NCI-H1930 (cell line): ENCODE measurements at places on chromosomes 6 and 20.

- no peak for DNase-seq
Observed at GRCh38 chr6:148451690-148452089, 109.1 kb downstream of the SASH1 start.

- no peak for DNase-seq
Observed at GRCh38 chr6:81894306-81894705, 141.8 kb upstream of the TENT5A start.

DNA sequence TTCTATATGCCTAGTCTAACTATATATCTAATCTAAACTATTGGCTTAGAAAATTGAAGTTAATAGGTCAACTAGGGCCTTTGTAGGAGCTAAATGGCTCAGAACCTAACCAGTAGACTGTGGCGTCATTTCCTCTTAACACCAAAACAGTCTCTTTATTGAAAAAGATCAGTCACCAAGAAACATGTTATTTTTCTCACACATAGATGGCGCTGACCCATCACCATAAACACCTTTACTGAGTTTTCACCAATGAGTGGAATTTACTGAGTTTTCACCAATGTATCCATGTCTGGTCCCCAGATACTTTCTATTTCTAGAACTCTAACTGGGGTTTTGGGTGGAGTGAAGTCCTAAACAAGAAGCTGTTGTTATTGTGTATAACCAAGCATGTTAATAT lies 636.0 kb downstream of the BCKDHB start:
- no peak for DNase-seq

GRCh38 chr6:131685266-131685780 lies 15.9 kb downstream of the OR2A4 start:
- no peak for DNase-seq

GRCh38 chr20:38728911-38729642 lies 4.8 kb downstream of the SLC32A1 start:
- DNase-seq = peak; percentile 11

DNA sequence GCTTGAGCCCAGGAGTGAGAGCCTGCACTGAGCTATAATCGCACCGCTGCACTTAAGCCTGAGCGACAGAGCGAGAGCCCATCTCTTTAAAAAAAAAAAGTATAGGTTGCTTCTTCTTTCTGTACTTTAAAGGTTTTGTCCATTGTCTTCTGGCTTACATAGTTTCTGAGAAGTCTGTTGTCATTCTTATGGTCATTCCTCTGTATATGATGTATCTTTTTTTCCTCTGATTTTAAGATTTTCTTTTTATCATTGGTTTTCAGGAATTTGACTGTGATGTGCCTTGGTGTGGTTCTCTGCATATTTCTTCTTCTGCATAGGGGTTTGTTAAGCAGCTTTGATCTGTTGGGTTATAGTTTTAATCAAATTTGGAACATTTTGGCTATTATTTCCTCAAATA lies 29.1 kb downstream of the QRSL1 start:
- no peak for DNase-seq

DNA sequence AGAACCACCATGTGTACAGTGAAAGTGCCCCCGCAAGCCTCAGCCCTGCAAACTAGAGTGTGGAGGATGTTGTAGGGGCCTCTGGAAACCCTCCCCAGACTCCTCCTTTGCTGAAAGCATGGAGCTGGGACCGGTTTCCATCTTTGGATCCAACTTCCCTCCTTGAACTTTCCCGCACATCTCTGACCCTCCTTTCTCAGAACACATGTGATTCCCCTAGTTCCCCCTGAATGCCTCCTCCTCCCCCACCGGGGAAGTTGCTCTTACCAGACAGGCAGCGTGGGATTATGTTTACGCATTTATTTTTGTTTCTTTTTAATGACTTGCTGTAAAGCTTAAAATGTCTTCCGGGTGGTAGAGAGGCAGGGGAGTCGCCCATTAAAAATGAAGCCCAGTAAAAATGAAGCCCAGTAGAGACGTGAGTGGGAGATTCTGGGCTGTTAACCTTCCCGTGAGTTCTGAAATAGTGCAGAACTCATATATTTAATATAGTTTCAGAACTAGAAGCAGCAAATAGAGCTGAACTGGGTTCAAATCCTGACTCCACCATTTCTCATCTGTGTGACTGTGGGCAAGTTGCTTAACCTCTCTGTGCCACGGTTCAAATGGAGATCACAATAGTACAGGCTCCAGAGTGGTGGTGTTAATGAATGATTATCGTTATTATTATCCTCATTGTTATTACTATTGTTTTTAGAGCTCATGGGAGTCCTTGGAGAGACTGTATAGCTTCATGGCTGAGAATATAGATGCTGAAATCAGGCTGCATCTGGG lies 8.0 kb upstream of the PTPN1 start:
- no peak for DNase-seq

DNA sequence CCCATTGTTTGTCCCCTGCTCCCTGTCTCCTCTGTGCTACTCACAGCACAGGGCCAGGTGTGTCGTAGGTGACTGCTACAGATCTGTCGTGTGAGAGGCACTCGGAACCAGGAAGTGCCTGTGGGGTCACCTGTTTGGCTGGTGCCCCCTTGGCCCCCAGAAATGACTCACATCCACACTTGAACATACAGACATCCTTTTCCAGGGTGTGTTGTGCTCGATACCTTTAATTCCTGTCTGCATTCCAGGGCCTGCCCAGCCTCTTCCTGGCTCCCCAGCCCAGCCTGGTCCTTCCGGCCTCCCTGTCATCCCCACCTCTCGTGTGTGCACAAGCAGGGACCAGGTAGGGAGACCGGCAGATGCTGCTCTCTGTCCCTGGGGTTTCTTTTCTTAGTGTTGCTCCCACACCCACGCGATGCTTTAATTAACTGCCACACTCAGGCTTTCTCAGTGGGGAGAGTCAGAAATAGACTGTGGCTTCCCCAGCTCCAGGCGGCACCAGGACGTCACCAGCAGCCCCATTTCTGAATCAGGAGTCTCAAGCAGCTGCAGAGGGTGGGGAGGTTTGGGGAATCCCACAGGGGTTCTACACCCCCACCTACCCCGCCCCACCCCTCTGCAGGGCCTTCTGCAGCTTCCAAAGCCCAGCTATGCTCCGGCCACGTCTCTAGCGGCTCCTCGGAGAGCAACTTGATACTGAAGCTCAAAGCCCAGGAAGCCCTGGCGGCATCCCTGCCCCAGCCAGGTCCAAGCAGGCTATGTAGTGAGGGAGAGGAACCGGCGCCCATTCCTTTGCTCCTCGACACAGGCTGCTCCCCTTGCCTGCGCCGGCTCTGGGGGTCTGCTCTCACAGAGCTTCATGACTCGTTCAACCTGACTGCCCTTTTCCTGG lies 102.2 kb downstream of the SYCP2 start:
- no peak for DNase-seq

DNA sequence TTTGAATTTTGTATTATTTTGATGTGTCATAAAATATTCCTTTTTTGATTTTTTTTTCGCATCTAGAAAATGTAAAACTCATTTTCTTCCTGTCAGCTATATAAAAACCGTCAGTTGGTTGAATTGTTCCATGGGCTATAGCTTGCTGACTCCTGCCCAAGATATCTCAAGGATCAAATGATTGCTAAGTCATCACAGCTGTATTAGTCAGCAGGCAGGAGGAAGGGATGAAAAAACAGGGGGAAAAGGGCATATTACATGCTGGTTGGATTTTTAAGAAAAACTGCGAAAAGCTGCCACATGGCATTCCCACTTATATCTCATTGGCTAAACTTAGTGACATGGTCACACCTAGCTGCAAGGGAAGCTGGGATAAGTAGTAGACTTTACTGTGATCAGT lies 569.9 kb downstream of the BCKDHB start:
- no peak for DNase-seq

GRCh38 chr6:42715871-42716270 lies 6.5 kb downstream of the PRPH2 start:
- no peak for DNase-seq

- DNase-seq = no peak
Observed at GRCh38 chr6:165889636-165890403, 226.8 kb upstream of the PDE10A start.

- no peak for DNase-seq
Observed at GRCh38 chr20:57282670-57283361, 16.4 kb upstream of the BMP7 start.

GRCh38 chr6:139895205-139895793 lies 520.9 kb upstream of the CITED2 start:
- no peak for DNase-seq

DNA sequence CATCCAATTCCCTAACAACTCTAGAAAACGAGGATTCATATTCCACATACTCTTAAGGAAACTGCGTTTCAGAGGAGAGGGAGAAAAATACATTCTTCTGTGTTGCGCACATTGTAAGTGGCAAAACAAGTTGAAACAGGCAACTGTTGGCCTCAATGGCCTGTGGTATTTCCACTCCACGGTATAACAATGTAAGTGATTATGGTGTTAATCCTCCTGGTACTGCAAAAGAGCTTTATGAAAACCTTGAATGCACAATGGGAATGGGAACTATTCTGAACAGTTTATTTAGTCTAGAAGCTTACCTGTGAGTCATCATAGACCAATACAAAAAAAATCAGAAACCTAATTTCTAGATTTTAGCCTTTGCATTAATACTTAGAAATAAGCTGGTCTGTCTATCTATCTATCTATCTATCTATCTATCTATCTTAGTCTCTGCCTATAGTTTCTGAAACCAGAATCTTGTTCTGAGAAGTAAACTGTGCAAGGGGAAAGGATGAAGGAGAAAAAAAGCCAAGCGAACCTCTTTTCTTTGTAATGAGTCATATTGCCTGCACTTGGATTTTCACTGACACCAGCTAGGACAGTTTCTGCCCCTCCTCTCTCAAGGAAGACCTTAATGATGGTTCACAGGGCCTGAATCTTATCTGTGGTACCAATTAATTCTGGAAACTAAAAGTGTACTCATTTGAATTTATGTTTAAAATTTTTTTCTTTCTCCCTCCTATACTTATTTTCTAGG lies 101.5 kb downstream of the RNF144B start:
- no peak for DNase-seq

GRCh38 chr6:15490242-15491100 lies 172.4 kb downstream of the DTNBP1 start:
- no peak for DNase-seq

DNA sequence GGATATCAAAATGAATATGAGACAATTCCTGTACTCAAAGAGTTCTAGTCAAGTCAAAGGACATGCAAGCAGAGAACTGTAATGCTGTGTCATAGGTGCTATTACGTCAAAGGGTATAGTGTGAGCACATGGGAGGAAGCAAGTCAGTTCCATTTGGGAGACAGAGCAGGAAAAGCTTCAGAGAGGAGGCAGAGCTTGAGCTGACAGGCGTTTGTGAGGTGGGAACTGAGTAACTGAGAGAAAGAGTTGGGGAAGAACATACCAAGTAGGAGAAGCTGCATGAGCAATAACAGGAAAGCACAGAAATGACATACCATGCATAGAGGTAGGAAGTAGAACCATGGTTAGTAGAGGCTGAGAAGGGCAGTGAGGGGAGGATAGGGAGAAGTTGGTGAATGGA lies 15.2 kb upstream of the SSR1 start:
- no peak for DNase-seq

DNA sequence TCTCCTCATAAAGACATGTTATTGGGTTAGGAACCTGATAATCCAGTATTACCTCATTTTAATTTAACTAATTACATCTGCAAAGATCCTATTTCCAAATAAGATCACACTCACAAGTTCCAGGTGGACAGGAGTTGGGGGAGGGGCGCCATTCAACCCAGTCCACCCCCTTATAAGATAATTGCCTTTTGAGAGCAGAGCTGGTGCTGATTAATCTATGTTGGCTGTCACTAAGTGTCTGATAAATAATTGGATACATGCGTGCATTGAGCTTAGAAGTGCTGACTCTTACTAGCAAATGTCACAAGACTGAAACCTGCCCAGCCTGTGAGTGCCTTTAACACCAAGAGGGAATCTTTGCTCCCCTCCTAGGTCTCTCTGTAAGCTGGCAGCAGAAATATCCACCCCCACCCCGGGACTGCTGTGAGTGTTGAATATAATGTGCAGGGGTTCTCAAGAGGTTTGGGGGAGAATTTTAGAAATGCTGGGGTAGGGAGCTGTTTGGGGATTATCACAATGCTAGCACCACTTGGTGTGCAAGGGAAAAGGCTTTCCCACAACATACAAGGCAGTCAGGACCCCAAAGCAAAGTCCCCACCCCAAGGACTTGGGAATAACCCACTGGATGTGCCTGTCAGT lies 87.5 kb downstream of the ANKRD60 start:
- no peak for DNase-seq

DNA sequence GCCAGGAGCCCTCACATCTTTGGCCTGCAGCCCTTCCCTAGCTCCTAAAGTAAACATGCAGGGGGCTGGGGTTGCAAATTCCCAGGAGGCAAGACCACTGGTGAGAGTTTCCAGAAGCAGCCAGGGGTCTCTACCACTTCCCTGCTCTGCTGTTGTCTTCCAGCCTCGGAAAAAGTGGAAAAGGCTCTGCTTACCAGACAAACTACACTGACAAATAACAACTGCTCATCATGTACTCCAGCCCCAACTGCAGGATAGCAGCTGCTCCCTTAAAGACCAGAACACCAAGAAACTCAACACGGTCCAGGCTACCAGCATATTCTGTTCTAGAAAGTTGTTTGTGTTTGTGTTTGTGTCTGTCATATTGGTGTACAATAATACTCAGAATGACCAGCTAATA lies 187.5 kb upstream of the MARCKS start:
- DNase-seq = no peak

GRCh38 chr6:91042656-91043055 lies 455.8 kb upstream of the MAP3K7 start:
- no peak for DNase-seq

GRCh38 chr20:24766826-24767622 lies 182.0 kb upstream of the CST7 start:
- no peak for DNase-seq

GRCh38 chr6:158357570-158358216 lies 45.4 kb downstream of the TULP4 start:
- DNase-seq = no peak

GRCh38 chr20:17223553-17223952 lies 3.3 kb upstream of the PCSK2 start:
- no peak for DNase-seq

DNA sequence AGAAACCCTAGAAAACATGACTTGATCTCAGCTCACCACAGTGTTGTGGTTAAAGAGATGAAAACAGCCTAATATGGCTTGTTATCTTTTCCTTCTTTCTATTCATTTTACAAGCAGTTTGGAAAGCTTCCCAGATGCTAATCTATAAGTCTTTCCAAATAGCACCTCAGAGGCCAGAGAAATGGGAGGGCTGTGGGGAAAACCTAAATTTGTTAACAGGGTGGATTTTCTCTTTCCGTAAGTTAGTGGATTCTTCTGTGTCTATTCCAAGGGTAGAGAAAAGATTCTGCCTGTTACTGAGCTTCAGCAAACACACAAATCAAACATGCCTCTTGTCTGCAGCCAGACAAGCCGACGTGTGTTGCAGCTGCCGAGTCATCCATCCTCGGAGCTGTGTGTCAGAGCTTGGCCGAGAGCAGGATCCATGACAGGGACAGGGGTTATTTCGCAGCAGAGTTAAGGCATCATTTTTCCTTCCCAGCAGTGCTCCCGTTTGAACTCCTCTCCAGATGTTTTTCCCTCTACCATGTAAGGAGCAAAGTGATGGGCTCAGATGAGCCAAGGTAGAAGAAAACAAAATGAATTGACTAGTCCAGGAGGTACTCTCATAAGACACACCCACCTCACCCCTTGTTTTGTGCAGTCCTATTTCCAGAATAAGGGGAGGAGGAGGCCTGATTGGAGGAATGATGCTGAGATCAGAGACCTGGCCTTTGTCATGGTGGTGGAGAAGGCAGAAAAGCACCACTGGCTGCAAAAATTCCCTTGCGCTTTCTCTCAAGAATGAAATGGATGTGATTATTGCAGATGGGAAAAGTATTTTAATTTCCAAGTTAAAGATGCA lies 560.0 kb downstream of the C6orf118 start:
- DNase-seq = no peak
